ENCODE measurements at places on chromosomes 7 and 10.

DNA sequence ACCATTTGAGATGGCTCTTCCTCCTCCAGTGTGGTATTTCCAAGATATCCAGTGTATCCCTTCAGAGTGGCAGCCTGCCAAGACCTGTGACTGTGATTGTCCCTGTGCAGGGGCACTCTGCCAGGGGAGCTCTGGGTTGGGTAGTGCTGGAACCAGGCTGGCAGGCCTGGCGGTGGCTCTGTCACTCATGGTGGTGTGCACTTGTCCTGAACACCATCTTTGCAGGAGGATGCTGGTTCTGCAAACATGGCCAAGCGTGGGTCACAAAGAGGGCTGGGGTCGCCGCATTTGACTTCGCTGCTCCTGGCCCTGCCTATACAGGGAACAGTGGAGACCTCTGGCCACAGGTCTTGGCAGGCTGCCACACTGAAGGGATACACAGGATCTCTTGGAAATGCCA lies 205.2 kb downstream of the PRPF18 start:
- no peak for DNase-seq

GRCh38 chr10:92413519-92413918 lies 122.6 kb downstream of the MARCHF5 start:
- no peak for DNase-seq

- DNase-seq = no peak
Measured at GRCh38 chr7:7272294-7272693, 90.0 kb downstream of the C1GALT1 start.

DNA sequence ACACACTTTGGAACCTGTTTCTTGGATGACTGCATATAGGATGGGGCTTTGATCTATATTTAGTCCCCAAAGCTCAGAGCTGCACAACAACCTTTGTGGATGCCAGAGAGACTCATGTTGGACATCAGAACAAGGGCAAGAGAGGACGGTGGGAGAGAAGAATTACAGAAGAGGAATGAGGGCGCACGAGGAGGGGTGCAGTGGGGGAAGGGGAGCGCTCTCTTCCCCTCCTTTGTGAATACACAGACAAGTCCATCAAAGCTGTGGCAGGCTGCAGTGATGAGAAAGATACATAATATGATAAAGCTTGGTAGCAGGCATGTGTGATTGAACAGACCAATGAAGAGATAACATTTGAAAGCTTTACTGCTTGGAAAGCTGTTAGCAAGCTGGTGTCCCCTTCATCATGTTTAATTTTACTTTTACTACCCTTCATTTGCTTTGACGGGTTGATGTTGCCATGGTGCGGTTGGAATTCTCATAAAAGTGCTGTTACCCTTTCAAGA lies 857.8 kb downstream of the KCNMA1 start:
- peak; percentile 8 for DNase-seq

GRCh38 chr10:31350891-31351290 lies 31.9 kb downstream of the ZEB1 start:
- DNase-seq = no peak
